ENCODE measurements at places on chromosomes 3 and 15. TPM values are rescaled to one million over a fixed set of nuclear protein-coding genes. Genes with fewer than 3 reads are reported as not detected.

The GHSR gene
- total RNA-seq, result not detected

The SLC22A13 gene
- 0.41 TPM for total RNA-seq

The SCAMP5 gene
- 2.6 TPM for total RNA-seq

The ITIH1 gene
- not detected for total RNA-seq

The CYP8B1 gene
- total RNA-seq, result not detected

The STRIT1 gene
- total RNA-seq, result not detected

The MCF2L2 gene
- total RNA-seq, result 1.2 TPM

The ZIC1 gene
- total RNA-seq, result not detected

The B3GALNT1 gene
- 17.6 TPM for total RNA-seq

The MYZAP gene
- total RNA-seq, result 30.9 TPM

The MED12L gene
- total RNA-seq, result 0.69 TPM

The GDPGP1 gene
- total RNA-seq, result 11.2 TPM

The MESP1 gene
- 4.9 TPM for total RNA-seq

The GRK7 gene
- 0.12 TPM for total RNA-seq

The GOLGA6L10 gene
- 0.23 TPM for total RNA-seq

The IL17RB gene
- 12.4 TPM for total RNA-seq

The ZSCAN29 gene
- total RNA-seq, result 18.3 TPM

The CLDN16 gene
- total RNA-seq, result 0.14 TPM

The RNU5B-1 gene
- total RNA-seq, result 21.6 TPM

The MKRN3 gene
- total RNA-seq, result 2.5 TPM

The RLBP1 gene
- not detected for total RNA-seq

The LDHAL6B gene
- not detected for total RNA-seq

The ARPP21 gene
- total RNA-seq, result not detected

The HTR3E gene
- total RNA-seq, result not detected

The DRD3 gene
- not detected for total RNA-seq

The ALPK3 gene
- 21.0 TPM for total RNA-seq

The KCNH8 gene
- total RNA-seq, result 0.41 TPM

The FBXW12 gene
- total RNA-seq, result not detected

The CKMT1A gene
- 1.9 TPM for total RNA-seq

The HRG gene
- not detected for total RNA-seq

The FEZF2 gene
- not detected for total RNA-seq

The SNTN gene
- not detected for total RNA-seq

The CHRNA5 gene
- total RNA-seq, result 1.2 TPM

The SLC51A gene
- not detected for total RNA-seq

The ZNF197 gene
- 14.2 TPM for total RNA-seq

The SLC9C1 gene
- total RNA-seq, result not detected

The SLC28A1 gene
- not detected for total RNA-seq

The ZNF770 gene
- 31.5 TPM for total RNA-seq

The DPPA2 gene
- not detected for total RNA-seq

The GP5 gene
- total RNA-seq, result 0.26 TPM
